ENCODE measurements at places on chromosomes 5 and 9.

- no peak for DNase-seq
These were observed 31.7 kb downstream of the CRB2 start for GRCh38 chr9:123387686-123388085.

- DNase-seq, result no peak
These were observed 375.1 kb downstream of the EBF1 start for GRCh38 chr5:158724521-158725188.

DNA sequence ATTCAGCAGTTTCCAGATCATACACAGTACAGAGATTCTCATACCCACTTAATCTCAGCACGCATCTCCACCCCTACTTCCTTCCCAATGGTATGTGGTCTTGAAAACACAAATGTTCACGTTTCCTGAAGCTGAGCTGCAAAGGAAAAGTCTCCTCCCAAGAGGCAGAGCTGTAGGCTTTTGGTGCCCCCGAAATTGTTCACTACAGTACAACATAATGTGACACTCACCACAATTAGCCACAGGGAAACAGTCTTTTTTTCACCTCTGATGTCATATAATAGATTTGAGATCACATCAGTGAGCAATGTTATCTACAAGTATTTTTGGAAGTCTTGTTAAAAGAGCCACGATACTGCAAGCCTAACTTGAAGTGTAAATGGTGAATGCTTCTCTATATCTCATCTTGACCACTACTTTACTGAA is 40.2 kb downstream of the NFIB start:
- DNase-seq, result no peak

DNA sequence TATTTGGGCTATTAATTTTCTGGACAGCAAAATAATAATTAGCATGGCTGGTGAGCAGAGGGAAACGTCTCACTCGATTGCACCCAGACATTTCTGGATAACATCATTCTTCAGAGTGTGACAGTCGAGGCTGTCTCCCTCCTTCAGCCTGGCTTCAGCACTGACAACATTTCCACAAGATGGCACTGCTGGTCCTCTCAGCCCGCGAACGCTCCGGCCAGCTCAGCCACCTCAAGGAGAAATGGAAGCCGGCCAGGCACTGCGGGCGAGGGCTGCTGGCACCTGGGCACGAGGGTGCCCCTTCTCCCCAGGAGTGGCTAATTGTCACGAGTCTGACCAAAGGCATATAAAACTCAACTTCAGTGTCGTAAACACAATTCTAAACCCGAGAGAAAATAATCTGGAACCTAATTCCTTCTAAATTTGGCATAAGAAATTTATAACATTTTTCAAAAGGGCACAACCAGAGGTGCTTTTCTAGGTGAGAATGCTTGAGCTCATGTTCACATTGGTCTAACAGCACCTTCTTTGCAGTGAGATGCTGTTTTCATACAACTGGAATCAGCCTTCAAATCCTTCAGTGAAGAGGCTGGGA is 65.9 kb downstream of the DAP start:
- DNase-seq, result no peak
